ENCODE measurements at places on chromosomes 4 and X.

DNA sequence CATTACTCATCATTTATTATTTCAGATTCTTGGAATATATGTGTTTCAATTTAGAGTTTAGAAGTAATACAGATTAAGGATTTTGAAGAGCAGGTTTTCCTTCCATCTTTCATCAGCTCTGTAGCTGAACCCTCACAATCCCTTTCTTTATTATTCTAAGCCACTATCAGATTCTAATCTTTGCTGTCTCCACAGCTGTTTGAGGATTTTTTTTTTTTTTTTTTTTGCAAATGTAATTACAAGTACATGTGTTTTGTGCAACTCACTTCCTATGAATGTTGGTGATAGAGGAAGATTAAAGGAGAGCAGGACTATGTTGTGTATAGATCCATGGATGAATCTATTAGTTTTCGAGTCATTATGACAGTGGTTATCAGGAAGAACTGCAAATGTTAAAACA is 87.4 kb upstream of the TENM3 start:
- no peak for DNase-seq

DNA sequence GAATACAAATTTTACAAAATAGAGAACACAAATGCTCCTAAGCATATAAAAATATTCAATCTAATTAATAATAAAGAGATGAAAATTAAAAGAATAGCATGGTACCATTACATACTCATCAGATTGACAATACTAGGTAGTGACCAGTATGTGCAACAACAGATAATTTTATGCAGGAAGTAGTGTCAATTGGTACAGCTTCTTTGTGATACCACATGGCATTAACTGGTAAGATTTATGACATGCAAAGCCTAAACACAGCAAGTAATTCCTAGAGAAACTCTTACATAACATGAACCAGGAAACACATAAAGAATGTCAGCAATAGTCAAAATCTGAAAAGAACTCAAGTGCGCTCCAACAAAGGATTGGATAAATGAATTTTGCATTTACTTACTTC is 26.3 kb downstream of the CXCL2 start:
- DNase-seq = no peak

GRCh38 chrX:37752936-37753335 is 26.9 kb upstream of the CYBB start:
- no peak for DNase-seq

- no peak for DNase-seq
Observed at GRCh38 chrX:11739776-11740175, 18.3 kb upstream of the MSL3 start.

DNA sequence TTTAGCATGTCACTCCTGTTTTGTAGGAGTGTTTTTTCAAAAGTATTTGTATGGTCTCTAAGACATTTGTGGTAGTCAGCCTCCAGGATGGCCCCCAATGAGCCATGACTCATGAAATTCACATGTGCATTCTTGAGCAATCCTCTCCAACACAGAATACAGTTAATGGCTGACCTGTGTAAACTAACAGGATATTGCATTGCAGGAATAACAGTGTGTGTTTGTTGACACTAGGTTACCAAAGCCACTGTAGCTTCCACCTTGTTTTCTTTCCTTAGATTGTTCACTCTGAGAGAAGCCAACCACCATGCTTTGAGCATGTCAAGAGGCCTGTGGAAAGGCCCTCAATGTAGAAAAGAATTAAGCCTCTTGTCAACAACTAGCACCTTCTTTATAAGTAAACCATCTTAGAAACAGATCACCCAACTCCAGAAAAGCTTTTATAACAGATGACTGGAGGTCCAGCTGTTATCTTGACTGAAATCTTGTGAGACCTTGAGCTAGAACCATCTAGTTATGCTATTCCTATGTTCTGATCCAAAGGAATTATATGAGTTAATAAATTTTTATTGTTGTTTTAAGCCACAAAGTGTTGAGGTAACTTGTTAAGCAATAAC is 28.5 kb downstream of the TBCK start:
- DNase-seq = no peak

GRCh38 chrX:153064061-153064460 is 7.8 kb downstream of the PNMA3 start:
- DNase-seq = no peak

- peak; percentile 31 for DNase-seq
Observed at GRCh38 chrX:34404386-34405070, 252.6 kb downstream of the TMEM47 start.

DNA sequence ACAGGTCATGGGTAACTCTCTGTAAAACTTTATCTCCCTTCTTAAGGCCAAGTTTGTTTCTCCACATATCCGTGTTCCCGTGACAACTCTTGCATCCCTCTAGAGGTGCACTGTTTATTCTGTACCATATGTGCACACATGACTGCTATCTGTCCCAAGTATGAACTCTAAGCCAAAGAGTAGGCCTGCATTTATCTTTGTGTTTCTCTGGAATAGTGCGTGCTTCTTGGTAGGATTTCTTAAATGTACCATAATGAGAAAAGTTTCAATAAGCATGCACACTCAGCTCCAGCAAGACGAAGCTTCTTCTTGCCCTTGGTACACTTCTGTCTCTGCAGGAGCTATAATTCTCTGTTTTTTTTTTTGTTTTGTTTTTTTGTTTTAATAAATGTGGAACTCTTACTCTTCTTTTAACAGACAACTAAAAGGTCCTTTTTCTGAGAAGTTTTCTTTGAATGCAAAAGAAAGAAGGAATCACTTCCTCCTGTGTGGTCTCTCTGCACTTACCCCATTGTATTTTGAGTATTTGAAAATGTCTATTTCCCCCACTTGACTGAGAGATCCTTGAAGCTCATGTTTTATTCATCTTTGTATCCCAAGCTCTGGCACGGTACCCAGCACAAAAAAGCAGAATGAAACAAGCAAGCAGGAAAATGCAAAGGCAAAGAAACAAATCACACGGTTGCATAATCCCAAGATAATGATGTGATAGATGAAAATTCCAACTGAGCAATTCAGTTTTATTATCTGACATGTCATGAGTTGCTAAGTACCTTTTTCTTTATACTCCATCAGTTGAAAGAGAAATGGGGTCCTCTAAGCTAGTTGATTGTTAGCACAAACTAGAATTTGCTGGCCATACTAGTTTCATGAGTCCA is 521.9 kb upstream of the BOD1L1 start:
- no peak for DNase-seq

DNA sequence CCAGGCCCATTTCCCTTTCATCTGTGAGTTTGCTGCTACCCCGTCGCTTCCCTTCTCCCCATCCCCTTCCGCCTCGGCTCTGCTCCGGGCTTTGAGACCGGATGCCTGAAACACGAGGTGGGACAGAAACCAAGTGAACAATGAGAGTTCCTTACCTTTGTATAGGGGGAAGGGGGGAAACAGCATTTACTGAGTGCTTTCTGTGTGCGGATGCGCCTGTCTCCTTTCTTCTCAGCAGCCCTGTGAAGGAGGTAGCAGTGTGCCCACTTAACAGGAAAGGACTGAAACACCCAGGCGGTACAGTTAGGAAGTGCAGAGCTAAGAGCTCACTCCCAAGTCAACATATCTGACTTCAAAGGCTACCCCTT is 43.2 kb upstream of the TMSB15B start:
- peak; percentile 18 for DNase-seq

GRCh38 chr4:8325291-8325973 is 55.9 kb downstream of the HTRA3 start:
- DNase-seq = no peak

- DNase-seq = no peak
Observed at GRCh38 chr4:66300336-66300934, 630.1 kb upstream of the EPHA5 start.

- no peak for DNase-seq
Observed at GRCh38 chr4:169660929-169661328, 40.6 kb downstream of the CLCN3 start.

- DNase-seq = no peak
Observed at GRCh38 chrX:129825746-129826505, 17.8 kb downstream of the ZDHHC9 start.

DNA sequence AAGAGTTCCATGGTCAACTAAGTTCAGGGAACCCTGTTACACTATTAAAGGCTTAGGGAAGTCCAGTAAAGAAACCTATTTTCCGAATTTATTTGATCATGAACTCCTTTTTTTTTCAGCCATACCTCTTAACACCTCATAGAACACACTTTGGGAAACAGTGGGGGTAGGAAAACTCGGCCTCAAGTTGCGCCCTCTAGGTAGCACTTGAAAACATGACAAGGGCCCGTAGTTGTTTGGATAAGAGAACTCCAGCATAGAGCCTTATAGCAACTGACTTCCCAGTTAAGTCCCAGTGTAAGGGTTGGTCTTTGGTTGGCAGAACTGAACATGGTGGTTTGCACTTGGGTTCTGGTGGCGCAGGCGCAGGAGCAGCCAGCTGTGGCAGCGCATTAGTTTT is 14.4 kb downstream of the OGT start:
- DNase-seq = no peak

DNA sequence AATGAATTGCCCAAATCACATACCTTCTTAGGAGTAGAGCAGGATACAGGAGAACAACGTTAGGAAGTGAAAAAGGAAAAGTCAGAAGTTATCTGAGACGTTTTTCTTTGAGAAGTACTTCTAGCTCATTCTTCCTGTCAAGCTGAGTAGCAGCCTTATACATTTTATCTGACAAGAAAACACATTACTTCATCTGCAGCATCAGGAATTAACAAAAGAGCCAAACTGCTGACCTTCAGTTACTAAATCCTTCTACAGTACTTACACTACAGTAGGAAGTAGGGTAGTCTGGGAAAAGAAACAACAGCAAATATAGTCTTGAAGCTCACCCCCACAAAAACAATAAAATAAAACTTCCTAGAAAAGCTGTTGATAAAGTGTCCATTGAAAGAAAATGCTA is 57.0 kb downstream of the ATP11C start:
- DNase-seq = no peak

DNA sequence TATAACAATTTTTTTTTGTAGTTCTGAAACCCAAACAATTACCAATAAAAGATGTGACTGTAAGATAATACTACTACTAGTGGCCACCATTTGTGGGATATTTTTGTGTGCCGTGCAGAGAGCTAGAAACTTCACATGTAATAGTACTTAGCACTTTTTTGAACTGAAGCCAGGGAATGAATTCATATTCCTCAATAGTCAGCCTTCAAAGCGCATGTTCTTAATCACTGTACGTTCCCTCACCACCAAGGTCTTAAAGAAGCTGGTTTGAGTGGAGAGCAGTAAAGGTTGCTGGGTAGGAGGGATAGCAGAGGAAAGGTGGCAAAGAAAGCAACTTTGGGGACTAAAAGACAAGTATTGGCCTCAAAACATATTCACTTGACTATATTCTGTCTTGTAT is 9.6 kb upstream of the RUFY3 start:
- DNase-seq = no peak

DNA sequence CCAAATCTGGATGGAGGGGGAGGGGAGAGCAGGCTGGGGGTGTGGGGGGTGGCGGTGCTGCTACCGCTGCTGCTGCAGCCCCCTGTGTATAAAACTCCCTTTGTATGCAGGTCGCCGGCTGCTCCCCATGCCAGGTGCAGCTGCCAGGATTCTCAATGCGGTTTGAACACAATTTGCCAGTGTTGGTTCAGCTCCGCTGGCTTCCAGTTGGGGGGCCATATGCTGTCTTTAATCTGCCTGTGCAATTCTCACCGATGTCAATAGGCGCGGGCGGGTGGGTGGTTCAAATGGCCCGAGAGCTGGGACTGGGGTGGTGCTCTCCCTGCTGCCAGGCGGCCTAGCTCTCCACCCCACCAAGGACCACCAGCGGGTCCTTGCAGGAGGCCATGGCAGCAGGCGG is 257.6 kb downstream of the BCOR start:
- DNase-seq = no peak

All from T47D (cell line).